Activated T-cell treated with anti-CD3 and anti-CD28 coated beads for 48 hours (primary cell): ENCODE measurements at places on chromosomes 5 and 9.

GRCh38 chr5:39274398-39275085 lies 55.2 kb upstream of the FYB1 start:
- DNase-seq = no peak

DNA sequence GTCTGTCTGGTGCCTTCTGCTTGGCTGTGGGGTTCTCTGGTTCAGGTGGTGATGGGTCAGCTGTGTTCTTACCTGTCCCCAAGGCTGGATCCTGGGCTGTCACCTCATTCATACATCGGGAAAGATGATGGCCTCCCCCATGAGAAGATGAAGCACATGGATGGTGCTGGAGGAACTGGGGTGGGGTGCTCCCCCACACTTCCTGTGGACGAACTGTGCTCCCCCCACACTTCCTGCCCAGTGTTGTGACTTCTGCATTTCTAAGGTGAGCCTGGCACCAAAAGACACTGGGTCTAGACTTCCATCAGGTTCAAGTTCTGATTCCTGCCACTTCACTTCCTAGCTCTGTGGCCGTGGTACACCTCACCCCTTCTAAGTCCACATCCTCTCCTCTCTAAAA lies 4.3 kb upstream of the SURF6 start:
- DNase-seq = no peak

- no peak for DNase-seq
Measured at GRCh38 chr5:112931473-112931872, 9.4 kb upstream of the REEP5 start.

DNA sequence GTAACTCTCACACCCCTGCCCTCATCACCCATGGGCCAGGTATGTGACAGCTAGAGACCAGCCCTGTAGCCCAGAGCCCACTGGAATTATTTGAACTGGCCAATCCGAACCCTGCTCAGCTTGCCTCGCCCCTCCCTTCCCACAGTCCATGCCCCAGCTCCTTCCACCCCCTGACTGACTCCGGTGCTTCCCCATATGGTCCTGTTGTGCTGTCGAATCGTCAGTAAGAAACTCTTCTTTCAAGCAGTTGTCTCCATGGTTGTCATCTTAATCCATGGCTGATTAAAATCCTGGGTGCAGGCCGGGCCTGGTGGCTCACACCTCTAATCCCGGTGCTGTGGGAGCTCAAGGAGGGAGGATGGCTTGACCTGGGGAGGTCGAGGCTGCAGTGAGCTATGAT lies 118.5 kb downstream of the COL23A1 start:
- DNase-seq = no peak

- DNase-seq = no peak
Measured at GRCh38 chr5:36073595-36074216, 7.0 kb upstream of the UGT3A2 start.

- DNase-seq = no peak
Measured at GRCh38 chr5:108074626-108075025, 307.3 kb downstream of the FBXL17 start.

GRCh38 chr5:58066076-58066475 lies 393.8 kb downstream of the PLK2 start:
- DNase-seq = no peak

DNA sequence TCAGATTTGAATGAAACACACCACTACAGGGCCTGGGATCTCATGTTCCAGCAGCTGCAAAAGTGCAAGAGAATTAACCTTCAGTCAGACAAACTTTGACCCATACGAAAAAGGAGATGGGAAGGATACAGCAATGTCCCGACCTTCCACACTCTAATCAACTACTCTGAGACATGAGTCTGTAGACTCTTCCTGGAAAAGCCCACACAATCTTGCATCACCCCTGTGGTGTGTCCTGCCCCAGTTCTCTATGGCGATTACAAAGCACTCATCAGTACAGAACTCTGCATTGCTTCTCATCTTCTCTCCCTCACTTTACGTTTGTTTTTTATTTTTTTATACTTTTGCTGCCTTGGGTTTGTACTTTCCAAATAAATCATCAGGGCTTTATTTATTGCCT lies 241.0 kb upstream of the KIF2A start:
- DNase-seq = no peak

DNA sequence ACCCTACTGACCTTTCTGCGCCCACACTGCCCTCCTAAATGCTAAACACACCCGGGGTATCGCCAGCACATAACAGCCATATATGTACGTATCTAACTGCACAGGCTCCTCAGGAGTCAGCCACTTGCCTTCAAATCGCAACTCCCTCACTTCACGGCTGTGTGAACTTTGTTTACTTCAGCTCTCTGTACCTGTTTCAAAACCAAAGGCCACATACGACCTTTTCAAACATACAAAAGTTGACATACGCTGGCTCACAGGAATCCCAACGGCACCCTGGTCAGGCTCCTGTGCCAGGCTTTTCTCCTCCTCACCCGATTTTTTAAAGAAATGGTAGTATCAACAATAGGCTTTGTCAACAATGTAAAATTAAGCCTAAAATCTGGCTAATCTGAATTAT lies 39.0 kb upstream of the ZNF622 start:
- no peak for DNase-seq

DNA sequence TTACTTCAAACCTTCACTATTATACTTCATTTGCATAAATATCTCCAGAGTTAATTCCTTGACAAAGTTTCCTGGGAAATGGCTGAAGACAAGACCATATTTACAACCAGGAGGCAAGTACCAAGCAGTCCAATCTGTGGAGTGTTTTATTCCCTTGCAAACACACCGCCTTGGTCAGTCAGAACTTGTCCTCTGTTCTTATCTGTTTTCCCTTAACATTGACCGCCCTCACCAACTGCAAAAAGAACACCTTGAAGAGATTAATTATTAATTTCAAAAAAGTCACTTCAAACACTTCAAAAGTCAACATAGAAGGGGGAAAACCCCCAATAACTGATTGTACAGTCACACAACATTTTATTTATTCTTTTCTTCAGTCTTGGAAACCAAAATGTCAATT lies 269.0 kb upstream of the RGMB start:
- DNase-seq = no peak

- DNase-seq = no peak
Measured at GRCh38 chr5:83899326-83899970, 178.8 kb upstream of the HAPLN1 start.

GRCh38 chr5:161406880-161407279 lies 139.6 kb downstream of the GABRB2 start:
- no peak for DNase-seq

DNA sequence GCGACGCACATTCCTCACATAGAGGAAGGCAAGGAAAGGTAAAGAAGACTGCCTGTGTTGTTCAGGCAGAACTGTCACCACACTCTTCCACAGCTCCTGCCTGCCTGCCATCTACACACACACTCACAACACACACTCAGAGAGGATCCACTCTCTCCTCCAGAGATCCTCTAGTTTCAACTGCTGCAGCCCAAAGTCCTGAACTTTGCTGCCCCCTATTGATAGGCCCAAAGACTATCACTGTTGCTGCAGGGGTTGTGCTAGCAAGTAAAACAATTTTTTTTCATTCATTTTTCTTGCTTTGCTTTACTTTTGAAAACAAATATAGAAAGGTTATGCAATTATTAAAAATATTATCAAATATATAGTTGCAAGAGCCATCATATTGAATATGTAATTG lies 5.9 kb upstream of the CFAP90 start:
- no peak for DNase-seq

DNA sequence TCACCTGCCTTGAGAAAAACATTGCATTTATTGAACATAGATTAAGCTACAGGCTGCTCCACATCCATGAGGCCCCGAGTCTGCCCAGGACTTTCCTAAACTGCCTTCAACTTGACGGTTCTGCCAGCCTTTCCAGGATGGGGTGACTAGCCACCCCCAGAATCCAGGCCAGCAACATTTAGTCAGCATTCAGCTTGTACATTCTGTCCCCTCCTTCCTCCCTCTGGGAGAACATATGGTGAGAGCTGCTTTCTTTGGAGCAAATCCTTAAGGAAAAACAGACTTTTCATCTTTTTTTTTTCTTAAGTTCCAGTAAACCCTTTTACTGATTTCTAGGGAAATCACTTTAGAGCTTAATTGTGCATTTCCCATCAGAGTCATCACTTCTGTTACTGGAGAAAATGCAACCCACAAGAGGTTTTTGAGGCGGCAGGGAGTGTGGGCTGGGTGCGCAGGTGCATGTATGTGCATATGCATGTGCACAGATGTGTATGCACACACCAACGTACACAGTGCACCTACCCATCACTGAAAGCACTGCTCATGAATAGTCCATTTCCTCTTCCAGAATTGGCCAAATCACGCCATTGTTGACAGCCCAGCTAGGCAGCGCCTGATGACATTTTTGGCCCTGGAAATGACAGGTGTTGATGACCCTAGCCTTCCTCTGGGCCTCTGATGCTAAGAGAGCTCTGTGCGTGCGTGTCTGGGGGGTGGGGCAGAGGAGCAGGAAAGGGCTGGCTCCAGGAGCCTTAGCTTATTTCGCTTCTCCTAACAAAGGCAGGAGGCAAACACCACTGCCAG lies 145.6 kb downstream of the HSD17B3 start:
- no peak for DNase-seq

DNA sequence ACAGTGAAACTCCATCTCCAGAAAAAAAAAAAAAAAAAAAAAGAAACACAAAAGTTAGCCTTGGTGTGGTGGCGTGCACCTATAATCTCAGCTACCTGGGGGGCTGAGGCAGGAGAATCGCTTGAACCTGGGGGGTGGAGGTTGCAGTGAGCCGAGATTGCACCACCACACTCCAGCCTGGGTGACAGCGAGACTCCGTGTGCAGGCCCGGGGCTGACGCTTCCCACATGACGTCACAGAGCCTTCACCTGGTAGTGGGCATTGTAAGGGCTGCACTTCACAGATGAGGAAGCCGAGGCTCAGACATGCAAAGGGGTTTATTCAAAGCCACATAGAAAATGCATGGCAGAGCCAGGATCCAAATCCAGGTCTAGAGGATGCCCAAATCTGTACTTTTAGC lies 114.2 kb downstream of the GAPVD1 start:
- DNase-seq = no peak

GRCh38 chr9:132730054-132731033 lies 60.1 kb downstream of the GTF3C4 start:
- no peak for DNase-seq

DNA sequence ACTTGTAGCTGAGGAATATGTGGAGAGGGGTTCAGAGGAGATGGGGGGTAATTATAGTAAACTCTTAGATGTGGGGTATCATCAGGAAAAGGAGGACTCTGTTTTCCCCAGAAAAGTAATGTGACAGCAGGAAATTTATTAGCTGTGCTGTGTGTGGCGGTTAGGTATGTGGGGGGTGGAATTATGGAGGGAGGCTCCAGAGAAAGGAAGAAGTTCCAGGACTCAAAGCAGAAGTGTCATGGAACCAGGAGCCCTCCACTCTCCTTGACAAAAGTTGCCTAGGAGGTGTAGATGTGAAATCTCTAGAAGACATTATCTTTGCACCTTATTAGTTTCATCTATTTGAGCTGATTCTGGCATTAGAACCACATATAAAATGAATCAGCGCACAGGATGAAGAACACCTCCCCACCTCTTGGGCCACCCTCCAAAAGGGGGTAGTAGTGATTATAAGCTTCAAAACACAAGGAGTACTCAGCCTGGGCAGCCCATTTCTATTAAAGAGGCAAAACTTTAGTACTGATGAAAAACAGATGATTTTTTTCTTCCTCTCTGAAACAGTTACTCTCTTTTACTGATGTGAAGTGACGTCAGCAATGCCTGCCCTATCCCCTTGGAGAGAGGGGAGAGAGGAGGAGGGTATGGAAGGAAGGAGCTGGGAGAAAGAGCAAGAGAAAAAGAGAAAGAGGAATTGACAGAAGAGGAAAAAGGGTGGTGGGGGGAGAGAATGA lies 18.2 kb downstream of the NR2F1 start:
- no peak for DNase-seq

- DNase-seq = no peak
Measured at GRCh38 chr5:96548905-96549304, 113.3 kb upstream of the CAST start.

GRCh38 chr9:136107155-136107952 lies 11.3 kb downstream of the TMEM250 start:
- no peak for DNase-seq

DNA sequence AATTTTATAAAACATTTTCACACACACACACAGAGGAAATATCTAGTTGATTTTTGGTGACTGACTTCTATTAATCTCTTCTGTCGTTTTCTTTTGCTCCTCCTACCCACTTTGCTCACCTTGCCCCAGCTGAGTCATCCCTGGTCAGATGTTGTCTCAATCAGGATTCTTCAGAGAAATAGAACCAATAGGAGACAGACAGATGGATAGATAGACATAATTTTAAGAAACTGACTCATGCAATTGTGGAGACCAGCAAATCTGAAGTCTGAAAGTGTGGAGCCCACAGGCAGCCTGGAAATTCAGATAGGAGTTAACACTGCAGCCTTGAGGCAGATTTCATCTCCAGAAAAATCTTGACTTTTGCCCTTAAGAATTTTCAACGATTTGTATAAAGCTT lies 37.0 kb upstream of the PIK3R1 start:
- DNase-seq = no peak

DNA sequence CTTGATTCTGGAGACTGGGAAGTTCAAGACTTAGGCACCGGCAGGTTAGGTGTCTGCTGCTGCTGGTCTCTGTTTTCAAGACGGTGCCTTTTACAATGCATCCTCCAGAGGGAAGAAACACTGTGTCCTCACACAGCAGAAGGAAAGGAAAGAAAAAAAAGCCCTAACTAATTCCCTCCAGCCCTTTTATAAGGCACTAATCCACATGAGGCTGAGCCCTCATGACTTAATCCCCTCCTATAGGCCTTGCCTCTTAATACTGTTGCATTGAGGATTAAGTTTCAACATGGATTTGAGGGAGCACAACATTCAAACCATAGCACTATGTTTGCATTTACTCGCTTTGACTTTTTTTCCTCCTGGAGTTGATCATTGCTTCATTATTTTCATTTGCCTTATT lies 585.9 kb downstream of the TLR4 start:
- DNase-seq = no peak

DNA sequence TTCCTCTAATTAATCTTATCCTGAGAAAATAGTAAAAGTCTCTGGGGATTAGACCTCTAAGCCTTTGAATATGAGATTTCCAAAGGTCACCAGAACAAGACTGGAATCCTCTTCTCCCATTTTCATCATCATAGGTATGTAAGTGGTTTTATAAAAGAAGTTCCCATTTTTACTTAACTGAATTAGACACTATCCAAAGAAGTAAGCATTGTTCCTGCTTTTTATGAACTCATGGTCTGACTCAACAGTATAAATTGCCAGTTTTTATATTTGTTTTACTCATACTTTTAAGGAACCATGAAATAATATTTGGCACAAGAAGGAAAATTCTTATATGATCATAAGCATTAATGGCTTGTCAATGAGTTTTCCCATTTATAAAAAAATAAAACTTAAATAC lies 167.1 kb upstream of the ADRA1B start:
- DNase-seq = no peak

DNA sequence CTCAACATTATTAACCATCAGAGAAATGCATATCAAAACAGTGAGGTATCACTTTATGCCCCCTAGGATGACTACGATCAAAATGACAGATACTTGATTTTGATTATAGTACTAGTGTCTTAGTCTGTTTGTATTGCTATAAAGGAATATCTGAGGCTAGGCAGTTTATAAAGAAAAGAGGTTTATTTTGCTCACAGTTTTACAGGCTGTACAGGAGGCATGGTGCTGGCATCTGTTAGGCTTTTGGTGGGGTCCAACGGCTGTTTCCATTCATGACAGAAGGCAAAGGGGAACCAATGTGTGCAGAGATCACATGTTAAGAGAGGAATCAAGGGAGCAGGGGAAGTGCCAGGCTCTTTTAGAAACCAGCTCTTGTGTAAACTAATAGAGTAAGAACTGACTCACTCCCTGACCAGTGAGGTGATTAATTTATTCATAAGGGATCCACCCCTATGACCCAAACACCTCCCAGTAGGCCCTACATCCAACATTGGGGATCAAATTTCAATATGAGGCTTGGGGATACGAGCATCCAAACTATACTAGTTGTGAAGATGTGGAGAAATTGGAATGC lies 16.0 kb upstream of the AFF4 start:
- no peak for DNase-seq
